ENCODE measurements at places on chromosomes 11 and 22.

DNA sequence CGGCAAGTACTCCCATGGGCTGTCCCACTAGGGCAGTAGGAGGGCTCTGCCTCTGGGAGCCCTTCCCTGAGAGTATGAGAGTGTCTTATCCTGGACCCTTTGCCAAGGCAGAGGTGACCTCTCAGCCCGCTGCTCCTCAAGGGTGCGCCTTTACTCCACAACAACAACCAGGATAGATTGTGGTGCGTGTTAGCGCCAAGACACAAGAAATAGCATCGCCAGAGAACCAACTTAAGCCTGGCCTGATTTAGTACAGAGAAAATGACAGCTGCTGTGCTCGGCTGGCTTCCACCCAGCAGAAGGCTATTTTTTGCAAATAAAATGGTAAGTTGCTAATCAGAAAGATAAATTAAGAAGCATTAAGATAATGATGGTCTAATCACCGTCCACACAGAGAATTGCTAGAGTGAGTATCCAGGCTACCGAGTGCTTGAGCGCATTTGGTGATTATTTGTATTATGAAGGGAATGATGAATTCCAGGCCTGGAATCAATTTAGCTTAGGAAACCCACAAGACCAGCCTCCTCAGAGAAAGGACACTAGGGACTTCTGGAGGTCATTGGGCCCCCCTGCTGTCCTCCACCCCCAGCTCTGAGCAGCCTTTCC lies 119.8 kb downstream of the PKNOX2 start:
- no peak for DNase-seq

- no peak for DNase-seq
Measured at GRCh38 chr22:29105468-29105867, 32.6 kb downstream of the KREMEN1 start.

DNA sequence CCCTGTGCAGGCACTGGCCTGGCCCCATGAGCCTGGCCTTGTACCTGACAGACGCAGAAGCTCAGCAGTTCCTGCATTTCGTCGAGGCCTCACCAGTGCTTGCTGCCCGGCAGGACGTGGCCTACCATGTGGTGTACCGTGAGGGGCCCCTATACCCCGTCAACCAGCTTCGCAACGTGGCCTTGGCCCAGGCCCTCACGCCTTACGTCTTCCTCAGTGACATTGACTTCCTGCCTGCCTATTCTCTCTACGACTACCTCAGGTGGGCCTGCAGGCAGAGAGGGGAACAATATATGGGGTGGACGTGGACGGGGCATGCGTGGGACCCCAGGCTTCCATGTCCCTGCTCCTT lies 4.9 kb downstream of the LARGE2 start:
- DNase-seq = no peak

- no peak for DNase-seq
Measured at GRCh38 chr11:122852074-122852795, 13.9 kb downstream of the CRTAM start.

DNA sequence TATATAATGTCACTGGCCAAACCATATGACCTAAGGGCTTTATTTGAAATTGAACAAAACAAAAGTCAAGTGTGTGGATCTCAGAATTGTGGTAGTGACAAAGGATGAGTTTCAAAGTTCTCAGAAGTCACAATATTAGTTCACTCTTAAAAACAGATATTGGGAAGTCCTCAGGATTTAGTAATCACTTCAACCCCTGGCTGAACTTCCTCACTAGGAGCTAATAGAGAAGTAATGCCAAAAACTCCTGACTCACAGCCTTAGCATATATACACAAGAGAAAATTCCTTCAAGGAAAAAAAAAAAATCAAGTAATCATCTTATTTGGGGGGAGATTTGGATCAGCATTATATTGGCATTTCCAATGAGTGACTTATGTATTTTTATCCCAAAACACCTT lies 75.6 kb upstream of the APOA1 start:
- no peak for DNase-seq

GRCh38 chr11:62540804-62541701 lies 5.6 kb downstream of the AHNAK start:
- DNase-seq = no peak

DNA sequence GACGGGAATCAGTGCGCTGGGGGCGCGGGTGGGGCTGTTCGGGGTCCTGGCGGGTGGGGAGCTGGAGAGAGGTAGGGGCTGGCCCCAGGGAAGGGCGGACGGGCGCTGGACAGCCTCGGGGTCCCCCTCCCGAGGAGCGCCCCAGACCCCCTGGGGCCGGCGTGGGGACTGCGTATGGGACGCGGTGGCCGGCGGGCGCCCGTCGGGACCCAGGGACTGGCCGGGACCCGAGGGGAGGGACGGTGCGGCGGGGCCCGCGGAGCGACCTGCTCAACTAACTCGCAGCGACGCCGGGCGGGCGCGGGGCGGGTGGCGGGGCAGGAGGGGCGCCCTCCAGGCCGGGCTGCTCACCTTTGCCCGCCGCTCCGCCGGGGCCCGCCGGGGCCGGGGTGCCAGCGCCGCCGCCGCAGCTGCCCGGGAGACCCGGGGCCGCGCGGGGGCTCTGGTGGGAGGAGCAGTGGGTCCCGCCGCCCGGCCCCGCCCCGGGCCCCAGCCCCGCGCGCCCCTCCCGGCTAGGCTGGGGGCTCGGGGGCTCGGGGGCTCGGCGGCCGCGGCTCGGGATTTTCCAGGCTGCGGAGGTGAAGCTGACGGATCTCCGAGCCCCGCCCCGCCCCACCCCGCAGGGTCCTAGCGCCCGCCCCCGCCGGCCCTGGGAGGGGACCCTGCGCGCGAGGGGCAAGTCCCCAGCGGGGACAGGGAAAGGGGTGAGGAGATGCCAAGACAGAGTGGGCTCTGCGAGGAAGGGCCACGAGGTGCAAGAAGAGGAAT lies 12.3 kb downstream of the STARD10 start:
- DNase-seq = peak; percentile 17

DNA sequence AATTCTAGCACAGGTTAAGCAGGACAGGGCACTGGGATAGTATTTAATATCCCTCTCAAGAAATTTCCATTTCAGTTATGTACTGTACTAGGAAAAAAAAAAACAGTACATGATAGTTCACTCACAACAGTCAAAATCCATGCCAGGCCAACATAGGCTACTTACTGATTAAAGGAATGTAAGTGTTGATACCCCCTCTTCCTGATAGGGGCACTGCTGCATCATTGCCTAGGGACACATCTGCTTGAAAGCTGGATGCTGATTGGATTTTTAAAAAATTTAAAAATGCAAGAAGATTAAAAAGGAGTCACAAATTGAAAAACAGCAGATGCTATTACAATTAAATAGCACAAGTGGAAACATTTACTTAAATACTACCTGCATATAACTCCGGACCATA lies 43.4 kb downstream of the APOL5 start:
- DNase-seq = peak; percentile 20

Data from midbrain (tissue), 1 donor.